ENCODE measurements at places on chromosomes 7 and 10.
A peak's percentile ranks its signal among the peaks of the same experiment; 100 is the strongest.

DNA sequence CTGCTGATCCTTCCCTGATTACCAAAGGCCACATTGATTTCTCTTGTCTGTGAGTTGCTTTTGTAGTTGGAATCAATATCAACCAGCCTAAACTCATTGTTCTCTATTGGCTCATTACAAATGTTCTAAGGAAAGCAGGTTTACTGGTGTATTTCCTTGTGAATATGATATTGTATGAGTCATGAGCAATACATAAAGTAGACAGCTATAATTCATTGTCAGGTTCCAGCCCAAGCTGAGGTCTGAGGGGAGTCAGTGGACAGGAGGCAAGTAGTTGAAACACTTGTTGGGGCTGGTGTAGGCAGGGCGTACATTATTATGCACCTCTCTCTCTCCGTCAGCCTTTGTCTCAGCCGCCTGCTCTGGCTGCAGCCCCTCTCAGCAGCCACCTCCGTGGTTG, 451.7 kb downstream of the IPMK start:
- no peak for DNase-seq

- DNase-seq: no peak
Measured at GRCh38 chr10:63765126-63765525, 243.9 kb downstream of the REEP3 start.

DNA sequence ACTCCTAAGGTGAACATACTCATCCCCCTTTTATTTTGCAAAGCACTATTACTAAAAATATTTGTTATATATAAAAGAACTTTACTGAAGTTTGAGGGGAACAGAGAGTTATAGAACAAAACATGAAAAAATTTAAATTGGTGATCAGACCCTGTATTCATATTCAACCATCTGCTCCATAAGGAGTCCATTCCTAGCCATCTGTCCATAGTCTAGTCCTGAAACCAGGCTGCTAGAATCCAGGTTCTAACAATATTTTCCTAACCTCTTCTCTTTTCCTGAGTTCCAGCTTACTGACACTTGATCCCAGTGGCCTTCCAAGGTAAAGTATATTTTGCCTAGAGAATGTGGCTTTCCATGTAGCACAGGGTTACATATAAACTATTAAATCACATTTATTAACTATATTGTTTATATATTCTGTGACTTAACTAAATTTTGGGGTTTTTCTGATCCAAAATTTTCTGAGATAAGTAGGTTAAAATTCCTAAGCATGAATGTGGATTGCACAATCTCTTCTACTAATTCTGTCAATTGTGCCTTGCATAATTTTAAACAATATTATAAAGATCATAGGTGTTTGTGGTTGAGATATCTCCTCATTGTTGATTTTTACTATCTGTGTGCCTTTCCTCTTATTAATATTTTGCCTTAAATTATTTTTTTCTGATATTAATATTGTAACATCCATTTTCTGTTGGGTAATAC, 137.6 kb upstream of the MAGI2 start:
- no peak for DNase-seq

- no peak for DNase-seq
Measured at GRCh38 chr7:541661-542060, 22.0 kb upstream of the PDGFA start.

DNA sequence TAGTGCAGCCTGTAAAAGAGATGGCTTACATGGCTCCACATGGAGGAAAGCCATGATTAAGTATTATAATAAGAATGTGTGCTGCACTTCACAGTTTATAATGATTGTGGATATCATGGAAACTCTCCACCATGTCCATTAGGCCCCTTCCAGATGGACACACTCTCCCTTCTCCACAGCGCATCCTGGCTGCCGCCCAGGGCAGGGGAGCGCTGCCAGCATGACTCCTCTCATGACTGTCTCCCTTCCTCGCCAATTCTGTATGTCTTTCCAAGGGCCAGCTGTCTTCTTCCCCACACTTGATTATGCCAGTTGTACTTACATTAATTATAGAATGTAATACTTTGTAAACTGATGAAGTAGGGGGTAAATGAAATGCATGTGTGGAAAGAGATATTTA, 259.3 kb upstream of the TMEM72 start:
- DNase-seq: no peak

- DNase-seq: no peak
Measured at GRCh38 chr10:33935350-33935749, 600.9 kb upstream of the NRP1 start.

DNA sequence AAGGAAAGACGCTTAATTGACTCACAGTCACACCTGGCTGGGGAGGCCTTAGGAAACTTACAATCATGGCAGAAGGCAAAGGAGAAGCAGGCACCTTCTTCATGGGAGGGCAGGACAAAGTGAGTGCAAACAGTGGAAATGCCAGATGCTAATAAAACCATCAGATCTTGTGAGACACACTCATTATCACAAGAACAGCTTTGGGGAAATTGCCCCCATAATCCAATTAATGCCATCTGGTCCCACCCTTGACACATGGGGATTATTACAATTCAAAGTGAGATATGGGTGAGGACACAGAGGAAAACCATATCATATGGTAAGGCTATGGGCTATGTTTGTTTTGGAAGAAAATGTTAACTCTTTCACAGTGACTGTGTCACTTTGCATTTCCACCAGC, 1272.5 kb upstream of the CELF2 start:
- DNase-seq: no peak

- no peak for DNase-seq
Measured at GRCh38 chr10:48300556-48300955, 5.9 kb upstream of the MAPK8 start.

DNA sequence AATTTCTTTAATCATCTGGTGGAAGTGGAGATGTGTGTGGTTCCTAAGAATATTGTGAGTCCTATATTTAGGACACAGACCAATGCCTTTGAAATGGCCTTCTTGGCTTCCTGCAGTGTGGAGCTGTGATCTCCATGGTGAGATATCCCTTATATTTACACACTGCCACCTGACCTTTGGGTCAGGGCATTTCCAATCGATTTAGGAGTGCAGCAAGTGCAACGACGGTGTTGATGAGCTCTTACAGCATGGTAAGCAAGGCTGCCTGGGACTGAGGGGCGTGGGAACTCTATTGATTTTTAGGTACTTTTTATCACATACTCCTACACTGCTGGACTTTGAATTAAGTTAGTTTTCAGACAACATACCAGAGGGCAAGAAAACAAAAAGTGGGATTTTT, 146.0 kb downstream of the NRG3 start:
- DNase-seq: no peak

GRCh38 chr10:126502441-126502840, 114.2 kb upstream of the ADAM12 start:
- DNase-seq: no peak

DNA sequence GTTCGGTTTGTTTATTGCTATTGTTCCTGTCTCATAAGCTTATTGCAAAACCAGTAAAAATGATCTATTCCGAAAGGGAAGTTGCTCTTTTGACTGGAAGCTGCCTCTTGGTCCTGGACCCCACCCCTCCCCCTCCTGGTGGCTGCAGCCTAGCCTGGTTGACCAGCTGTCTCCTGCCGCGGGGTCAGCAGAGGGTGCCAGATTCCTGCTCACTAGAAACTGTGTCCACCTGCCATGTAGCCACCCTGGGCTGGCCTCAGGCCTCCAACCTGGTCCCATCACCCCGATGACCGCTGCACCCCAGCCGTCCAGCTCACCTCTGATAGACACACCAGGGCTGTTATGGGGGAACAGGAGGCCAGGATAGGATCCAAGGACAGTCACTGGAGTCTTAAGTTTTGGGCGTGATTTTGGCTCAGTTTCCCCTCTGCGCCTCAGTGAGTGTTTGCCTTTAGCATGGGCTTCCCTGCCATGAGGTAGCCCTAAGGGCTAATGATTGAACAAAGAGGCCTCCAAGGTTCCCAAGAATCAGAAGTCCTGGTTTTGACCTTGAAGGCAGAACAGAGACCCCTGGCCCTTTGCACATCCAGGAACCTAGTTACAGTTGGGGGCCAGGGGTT, 32.9 kb upstream of the SLF2 start:
- no peak for DNase-seq

DNA sequence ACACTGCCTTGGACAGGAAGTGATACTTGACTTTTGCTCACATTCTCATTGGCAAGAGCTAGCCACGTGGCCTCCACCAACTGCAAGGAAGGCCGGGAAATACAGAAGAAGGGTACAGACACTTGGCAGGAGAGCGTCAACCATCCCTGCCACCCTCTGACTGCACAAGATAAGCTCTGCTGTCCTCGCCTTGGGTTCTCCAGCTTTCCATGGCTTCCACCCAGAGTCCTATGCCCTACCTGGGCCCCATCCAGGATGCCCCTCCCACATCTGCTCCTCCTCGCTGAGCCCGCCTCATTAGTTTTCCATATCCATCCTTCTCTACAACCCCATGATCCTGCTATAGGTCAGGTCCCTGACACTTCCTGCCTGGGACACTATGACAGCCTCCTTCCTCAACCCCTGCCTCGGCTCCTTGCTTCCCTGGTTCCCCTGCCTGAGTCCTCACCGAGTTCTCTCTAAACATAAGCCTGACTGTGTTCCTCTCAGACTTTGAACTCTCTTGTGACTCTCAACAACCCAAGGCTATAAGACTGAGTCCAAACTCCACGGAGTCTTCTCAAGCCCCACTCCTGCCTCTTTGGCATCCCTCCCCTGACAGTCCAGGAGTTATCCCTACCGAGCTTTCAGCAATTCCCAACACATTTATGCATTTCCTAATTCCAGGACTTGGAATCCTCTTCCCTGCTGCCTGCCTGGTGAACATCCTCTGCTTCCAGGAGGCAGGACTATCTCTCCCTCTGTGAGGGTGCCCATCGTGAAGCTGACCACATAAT, 23.2 kb upstream of the GDF10 start:
- DNase-seq: no peak

- no peak for DNase-seq
Measured at GRCh38 chr10:116265686-116266085, 7.3 kb downstream of the GFRA1 start.

DNA sequence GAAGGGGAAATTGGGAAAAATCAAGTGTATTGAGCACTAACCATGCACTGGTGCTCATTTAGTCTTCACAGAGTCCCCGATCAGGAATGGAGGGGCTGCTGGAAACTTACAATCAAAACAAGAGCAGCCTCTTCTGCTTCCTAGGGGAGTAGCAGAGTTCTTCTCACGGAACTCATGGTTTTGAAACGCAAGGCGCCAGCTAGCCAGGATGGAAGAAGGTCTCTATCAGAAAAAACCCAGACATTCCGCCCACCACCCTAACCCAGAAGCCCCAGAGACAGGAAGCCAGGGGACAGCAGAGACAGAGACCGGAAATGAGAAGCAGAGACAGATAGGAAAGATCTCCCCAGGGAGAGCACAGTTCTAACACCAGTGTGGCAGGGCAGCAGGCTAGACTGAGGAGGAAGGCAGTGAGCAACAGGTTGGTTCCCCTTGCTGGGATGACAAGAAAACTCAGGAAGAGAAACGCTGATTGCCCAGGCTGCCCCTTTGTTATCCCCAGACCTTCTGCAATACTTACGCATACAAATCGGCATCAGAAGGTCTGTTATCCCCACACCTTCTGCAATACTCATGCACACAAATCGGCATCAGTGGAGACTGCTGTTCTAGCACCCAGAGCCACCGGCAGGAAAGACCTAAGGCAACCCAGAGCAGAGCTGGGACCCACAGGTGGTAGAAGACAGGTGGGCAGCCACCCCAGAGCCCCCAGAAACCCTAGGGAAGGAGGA, 99.2 kb downstream of the CPXM2 start:
- DNase-seq: no peak

GRCh38 chr7:68295386-68295785, 1298.8 kb downstream of the TYW1 start:
- no peak for DNase-seq

- DNase-seq: no peak
Measured at GRCh38 chr7:72223351-72223750, 188.8 kb downstream of the CALN1 start.

- DNase-seq: no peak
Measured at GRCh38 chr10:73494213-73494612, 1.6 kb downstream of the PPP3CB start.

DNA sequence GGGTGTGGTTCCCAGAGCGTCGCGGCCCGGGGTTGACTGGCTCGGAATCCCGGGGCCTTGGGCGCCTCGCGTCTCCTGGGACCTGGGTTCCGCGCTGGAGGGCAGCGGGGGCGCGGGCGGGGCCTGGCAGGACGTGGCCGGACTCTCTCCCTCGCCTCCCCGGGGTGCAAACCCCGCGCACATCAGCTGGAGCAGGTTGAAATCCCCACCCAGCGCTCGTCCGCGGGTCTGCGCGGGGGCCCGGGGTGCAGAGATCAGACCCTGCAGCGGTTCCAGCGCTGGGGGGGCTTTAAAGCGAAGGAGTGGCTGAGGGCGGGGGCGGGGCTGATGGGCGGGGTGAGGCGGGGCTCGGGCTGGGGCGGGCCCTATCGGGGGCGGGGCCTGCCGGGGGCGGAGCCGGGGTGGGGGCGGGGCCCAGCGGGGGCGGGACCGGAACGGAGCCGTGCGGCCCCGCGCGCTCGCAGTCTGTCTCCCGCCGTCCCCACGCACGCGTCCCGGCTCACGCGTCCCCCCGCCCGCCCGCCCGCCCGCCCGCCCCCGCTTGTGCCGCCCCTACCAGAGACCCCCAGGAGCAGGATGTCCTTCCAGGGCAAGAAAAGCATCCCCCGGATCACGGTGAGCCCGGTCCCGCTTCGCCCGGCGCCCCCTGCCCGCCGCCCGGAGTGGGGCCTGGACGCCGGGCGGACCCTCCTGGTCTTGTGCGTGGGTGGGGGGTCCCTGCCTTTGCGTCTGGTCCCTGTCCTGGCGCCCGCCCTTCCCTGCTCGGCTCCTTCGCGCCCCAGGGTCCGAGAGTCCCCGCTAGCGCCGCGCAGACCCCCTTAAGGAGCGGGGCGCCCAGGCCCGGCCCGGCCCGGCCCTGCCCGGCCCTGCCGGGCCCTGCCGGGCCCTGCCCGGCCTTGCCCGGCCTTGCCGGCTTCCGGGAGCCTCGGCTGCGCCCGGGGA, at the start of gene DPYSL4:
TSS of gene DPYSL4 (plus strand) at position 461 of the 942 bp plus-strand sequence. CDS start at position 577, 116 bp downstream.
- DNase-seq: peak; percentile 22

DNA sequence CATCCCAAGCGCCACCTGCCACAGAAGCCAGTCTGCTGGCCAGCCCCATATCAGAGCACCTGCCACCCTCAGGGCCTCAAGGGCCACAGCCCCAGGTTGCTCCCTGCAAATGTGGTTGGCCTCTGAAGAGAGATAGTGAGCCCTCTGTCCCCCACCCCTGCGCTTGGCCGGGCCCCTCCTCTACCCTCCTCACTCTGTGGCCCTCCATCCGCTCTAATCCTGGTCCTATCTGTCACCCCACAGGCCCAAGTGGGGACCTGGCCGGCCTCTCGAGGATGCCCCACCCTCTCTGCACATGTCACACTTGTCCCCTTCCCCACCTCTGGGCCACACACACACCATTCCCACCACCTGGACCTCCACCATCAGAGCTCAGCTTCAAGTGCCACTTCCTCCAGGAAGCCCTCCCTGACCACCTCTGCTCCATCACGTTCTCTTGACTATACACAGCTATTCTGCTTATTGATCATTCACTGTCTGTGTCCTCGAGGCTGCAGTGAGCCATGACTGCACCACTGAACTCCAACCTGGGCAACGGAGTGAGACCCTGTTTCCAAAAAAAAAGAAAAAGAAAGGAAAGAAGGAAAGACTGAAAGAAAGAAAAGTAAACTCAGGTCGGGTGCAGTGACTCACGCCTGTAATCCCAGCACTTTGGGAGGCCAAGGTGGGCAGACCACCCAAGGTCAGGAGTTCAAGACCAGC, 42.4 kb downstream of the TNRC18 start:
- no peak for DNase-seq
